ENCODE measurements at places on chromosomes 1 and 21. TPM values are rescaled to one million over a fixed set of nuclear protein-coding genes. Genes with fewer than 3 reads are reported as not detected.

- DNase-seq = peak; percentile 21
These were observed 764.8 kb downstream of the ADGRL2 start for GRCh38 chr1:82565546-82565945.

The NEXN gene
- total RNA-seq = 116 TPM

GRCh38 chr1:117014209-117014608, 12.6 kb downstream of the CD101 start:
- DNase-seq = no peak

GRCh38 chr1:156389311-156389710, 20.3 kb downstream of the RHBG start:
- no peak for DNase-seq

DNA sequence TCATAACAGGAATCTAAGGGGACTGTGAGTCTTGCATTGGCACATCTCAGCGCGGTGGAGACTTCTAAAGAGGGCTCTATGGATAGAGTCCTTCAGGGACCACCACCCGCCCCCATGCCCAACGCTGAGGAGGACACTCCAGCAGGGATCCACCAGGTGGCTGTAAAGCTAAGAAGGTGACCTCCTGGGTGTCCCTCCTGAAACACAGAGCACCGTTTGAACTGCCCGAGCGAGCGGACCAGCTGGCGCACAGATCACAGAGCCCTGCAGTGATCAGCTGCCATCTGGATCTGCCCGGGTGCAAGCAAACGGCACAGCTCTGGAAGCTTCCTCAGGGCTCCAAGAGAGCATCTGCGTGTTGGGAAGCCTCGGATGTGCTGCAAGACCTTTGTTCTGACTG, 51.3 kb upstream of the LYST start:
- DNase-seq = no peak

DNA sequence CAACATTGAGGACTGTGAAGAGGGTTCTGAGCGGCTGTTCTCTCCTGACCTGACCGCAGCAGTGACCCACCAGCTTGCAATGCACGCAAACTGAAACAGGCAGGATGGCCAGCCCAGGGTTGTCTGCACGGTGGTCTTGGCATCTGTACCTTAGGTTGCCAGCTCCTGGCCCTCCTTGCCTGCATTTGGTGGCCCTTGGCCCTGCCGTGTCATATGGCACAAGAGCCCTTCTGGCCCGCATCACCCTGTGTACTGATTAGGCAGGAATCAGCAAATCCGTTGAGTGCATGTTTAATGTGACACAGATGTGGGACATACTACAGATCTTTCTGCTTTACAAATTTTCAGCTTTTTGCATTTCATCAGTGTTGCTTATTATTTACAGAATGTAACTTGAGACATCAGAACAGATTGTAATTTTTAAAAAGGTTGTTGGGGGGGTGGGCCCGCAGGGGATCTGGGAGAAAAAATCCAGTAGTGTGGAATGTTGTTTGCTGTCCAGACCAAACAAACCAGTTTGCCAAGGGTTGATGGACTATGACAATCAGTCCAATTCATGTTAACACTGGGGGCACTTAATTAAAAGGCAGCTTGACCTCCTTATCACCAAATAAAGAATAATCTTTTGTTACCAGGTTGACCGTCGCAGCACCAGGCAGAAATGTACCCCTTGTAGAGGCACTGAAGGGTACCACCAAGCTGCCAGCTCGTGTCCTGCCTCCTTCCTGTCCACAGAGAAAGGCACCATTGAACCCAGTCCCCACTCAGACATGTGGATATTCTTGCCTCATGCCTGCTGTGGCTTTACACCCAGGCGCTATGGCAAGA, 132.6 kb downstream of the DHRS3 start:
- no peak for DNase-seq

The ESRRG gene
- total RNA-seq = not detected

GRCh38 chr1:155657463-155657862, 31.1 kb downstream of the YY1AP1 start:
- DNase-seq = no peak

DNA sequence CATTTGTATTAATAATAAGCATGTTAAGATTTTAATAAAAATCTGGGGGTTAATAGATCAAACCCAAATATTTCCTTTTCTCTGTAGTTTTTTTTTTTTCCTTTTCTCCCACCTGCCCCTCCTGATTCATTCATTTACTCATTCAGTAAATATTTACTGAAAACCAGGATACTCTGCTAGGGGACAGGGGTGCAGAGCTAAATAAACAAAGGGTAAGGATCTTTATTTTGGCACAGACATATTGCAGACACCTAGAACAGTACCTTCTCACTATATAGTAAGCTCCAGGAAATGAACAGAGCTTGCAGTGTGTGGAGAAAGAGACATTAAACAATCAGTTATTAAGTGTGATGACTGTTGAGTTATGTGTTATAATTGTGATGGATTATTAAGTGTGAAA, 60.9 kb downstream of the AK5 start:
- DNase-seq = no peak

Measured in thoracic aorta (tissue), 2 donors.